ENCODE measurements at places on chromosomes 5 and 9. TPM values are rescaled to one million over a fixed set of nuclear protein-coding genes. Genes with fewer than 3 reads are reported as not detected.

The MAMDC2 gene
- total RNA-seq = 0.85 TPM

The CCDC112 gene
- total RNA-seq = 9.6 TPM

The EDIL3 gene
- total RNA-seq = 28.8 TPM

The PPWD1 gene
- 41.9 TPM for total RNA-seq

The SLC6A19 gene
- total RNA-seq = not detected

The IFNA2 gene
- total RNA-seq = not detected

The CRHBP gene
- total RNA-seq = 0.51 TPM

The CETN3 gene
- total RNA-seq = 15.5 TPM

All from endothelial cell of umbilical vein (primary cell).